CD4-positive, alpha-beta T cell treated with Interleukin-15 for 4 hours (primary cell): ENCODE measurements at places on chromosomes 13 and 19.

- no peak for DNase-seq
Measured at GRCh38 chr19:6213266-6213595, 66.5 kb downstream of the MLLT1 start.

DNA sequence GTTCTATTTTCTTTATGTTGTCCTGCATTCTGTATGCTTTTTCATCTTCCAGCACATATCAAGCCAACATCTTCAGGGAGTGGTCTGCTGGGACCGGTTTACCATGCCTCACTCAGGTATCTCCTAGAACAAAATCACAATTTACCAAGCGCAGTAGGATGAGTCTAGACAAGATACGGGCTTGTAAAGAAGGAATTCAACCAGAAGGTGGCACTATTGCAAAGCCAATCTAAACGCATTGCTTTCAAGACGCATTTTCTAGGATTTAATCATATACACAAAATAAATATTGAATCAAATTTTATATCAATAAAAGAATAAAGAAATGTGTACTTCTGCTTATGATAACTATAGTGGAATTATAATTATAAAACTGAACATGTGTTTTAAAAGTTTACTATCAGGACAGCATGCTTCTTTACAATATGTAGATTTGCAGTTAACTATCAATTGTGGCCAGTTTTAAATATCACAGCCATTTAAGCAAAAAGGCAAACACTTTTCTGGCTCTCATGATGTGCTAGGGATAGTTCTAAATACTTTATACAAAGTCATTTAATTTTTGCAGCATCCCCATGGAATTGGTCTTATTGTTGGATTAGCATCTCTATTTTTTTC lies 16.1 kb upstream of the TPP2 start:
- peak; percentile 77 for DNase-seq

GRCh38 chr13:33228648-33229445 lies 56.7 kb downstream of the STARD13 start:
- peak; percentile 42 for DNase-seq

DNA sequence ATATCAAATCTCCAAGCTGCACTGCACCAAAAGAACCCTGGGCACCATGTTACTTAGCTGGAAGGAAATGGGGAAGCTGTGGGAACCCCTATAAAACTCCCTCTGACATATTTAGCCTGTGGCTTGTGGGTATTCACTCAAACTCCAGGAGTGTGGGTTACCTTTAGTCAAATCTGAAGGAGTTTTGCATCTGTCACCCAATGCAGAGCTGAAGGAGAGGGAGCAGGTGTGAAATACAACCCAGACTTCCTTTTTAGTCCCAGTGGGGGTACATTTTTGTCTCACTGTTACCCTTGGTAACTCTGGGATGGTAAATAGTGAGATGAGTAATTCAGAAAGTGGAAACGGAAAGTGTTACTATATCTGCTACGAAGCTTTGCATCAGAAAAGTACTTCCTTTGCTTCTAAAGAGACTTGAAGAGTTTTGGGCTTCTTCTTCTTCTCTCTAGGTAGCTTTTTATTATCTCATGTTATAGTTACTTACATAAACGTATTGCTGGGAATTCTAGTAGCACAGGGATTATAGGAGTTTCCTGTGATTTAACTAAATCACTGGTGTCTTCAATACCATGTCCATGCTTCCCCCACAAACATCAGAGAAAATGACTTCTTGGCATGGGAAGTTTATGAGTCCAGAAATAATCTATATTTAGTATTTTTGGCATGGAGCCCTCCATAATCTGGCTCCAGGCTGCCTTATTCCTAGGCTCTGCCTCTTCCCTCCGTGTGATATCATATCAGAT lies 105.9 kb downstream of the AKAP11 start:
- DNase-seq, result peak; percentile 65

DNA sequence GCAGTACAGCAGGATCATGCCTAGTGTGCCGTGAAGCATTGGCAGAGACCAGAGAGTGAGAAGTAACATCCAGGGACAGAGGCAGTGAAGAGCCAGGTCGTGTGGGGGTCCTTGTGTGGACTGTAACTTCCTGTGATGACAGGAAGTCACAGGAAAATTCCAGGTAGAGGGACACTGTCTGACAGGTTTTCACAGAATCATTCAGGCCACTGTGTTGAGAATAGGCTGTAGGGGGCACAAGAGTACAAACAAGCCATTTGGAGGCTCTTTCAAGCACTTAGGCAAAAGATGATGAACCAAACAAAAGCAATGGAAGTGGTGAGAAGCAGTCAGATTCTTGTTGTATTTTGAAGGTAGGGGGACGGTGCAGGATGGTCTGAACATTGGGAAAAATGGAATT lies 46.4 kb downstream of the N4BP2L1 start:
- peak; percentile 47 for DNase-seq
